ENCODE measurements at places on chromosomes 12 and 14.

- no peak for DNase-seq
Measured at GRCh38 chr12:75836533-75836932, 195.0 kb downstream of the PHLDA1 start.

DNA sequence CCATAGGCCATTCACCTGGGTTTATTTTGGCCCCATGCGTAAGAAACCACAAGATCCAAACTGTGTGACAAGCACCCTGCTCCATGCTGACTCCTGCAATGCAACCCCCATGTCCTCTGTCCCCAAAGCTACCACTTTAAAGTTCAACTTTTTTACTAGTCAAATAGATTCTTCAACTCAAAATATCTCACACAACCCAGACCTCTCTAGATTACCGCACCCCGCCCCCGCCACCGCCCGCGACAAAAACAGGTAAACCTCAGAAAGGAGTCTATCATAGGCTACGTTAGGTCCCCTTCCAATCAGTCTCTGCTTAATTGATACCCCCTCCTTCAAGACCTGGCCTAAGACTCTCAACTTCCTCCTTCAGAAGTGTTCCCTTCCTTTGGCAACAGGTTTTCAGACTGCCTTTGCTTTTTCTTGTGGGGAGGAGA, 2.2 kb downstream of the ZFP36L1 start:
- no peak for DNase-seq

GRCh38 chr14:99716850-99717681, 33.0 kb downstream of the CYP46A1 start:
- DNase-seq, result no peak

DNA sequence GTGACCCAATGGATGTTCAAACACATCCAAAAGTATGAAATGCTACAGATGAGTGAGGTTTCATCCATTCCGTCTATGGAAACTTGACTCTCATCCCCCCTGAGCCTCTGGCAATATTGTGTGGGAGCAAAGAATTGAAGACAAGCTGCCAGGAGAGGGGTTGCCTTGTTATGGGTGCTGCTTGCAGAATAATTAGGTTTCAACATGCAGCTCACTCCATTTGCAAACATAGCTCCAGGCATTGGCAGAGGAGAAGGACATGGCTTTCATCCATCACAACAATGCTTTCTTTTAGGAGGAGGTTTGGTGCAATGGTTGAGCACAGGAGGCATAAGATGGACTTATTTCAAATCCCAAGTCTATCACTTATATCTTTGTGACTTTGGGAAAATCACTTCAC, 220.7 kb upstream of the SRRM4 start:
- DNase-seq, result no peak

DNA sequence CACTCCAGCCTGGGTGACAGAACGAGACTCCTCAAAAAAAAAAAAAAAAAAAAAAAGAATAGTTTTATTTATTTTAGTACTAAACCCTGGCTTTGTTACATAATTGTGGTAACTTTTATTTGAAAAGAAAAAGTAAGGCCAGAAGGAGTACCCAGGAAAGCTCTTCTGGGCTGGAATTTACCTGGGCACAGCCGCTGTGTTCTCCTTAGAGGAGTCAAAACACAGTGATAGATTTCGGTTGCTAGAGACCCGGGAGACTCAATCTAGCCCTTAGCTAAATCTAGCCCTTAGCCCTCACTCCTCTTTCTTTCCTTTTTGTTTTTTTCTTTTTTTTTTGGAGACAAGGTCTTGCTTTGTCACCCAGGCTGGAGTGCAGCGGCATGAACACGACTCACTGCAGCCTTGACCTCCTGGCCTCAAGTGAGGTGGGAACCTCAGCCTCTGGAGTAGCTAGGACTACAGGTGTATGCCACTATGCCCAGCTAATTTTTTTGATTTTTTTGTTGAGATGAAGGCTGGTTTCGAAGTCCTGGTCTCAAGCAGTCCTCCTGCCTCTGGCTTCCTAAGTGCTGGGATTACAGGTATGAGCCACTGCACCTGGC, 49.7 kb downstream of the SYNE2 start:
- DNase-seq, result no peak

GRCh38 chr12:32390572-32391219, 8.7 kb upstream of the FGD4 start:
- DNase-seq, result no peak

GRCh38 chr12:51901881-51902280, 5.4 kb upstream of the ACVRL1 start:
- DNase-seq, result no peak

DNA sequence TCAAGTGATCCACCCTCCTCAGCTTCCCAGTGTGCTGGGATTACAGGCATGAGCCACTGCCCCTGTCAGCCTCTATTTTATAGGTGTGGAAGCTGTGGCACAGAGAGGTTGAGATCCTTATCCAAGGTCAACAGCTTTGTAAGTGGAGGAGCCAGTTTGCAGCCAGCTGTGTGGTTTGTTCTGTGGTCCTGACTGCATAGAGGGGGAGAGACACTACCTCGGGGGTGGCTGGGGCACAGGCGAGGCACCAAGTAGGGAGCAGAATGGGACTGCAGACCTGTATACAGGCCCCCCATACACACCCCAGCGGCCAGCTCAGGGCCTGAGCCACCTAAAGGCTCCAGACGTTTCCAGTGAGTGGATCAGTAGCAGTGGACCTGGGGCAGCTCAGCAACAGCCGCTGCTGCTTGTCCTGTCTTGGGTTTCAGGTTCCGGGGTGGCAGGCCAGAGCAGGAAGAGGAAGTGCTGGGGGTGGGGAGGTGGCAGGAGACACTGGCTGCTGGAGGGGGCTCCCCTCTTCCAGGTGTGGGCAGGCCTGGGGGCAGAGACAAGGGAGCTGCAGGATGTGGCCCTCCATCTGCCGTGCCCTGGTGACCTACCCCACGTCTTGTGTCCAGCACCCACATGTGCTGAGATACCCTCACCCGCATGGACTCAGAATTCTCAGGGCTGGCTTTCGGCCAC, 11.0 kb downstream of the ORAI1 start:
- no peak for DNase-seq

DNA sequence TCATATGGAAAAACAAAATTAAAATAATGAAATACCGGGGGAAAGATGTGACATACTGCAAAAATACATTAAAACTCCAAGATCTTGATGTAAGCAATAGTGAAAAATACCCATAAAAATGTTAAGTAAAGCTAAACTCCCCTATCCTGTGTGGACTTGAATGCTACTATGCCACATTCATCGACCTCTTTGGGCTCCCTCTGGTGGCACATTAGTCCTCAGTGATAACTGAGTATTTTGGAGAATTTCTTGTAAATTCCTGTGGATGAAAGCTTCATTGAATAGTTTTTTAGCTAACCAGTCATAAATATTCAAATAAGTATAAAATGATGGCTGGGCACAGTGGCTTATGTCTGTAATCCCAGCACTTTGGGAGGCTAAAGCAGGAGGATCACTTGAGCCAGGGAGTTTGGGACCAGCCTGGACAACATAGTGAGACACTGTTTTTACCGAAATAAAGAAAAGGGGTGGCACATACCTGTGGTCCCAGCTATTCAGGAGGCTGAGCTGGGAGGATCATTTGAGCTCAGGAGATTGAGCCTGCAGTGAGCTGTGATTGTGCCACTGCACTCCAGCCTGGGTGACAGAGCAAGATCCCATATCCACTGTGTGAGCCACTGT, 42.4 kb upstream of the SGPP1 start:
- DNase-seq, result peak; percentile 13

DNA sequence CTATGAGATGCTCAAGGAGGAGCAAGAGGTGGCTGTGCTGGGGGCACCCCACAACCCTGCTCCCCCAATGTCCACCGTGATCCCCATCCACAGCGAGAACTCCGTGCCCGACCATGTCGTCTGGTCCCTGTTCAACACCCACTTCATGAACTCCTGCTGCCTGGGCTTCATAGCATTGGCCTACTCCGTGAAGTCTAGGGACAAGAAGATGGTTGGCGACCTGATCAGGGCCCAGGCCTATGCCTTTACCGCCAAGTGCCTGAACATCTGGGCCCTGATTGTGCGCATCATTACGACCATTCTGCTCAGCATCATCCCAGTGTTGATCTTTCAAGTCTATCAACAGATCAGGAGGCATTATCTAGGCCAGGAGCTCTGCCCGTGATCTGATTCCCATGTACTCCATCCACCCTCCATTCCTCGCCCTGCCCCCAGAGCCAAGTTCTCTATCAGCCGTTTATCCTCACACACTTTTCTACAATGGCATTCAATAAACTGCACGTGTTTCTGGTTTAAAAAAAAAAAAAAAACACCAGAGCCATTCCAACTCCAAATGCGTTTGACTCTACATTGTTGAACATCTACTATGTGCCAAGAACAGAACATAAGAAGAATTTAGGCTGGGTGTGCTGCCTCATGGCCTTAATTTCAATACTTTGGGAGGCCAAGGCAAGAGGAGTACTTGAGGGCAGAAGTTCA, 17.5 kb downstream of the ATXN2 start:
- no peak for DNase-seq

DNA sequence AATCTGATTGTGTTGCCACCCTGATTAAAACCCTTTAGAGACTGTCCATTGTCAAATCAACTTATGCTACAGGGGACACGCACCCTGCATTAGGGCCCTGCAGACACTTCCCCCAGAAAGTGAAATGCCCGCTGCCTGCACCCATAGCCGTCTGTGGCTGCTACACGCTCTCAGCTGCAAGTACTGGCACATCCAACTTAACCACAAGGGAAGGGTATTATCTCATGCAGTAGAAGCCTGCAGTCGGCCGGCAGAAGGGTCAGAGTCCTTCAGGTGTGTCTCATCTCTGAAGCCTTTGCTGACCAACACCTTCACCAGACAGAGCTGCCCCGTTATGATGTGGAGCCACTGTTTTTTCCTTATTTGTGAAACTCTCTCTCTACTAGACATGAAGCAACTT, 20.8 kb downstream of the CFAP251 start:
- no peak for DNase-seq

GRCh38 chr12:13534645-13535398, 338.3 kb downstream of the EMP1 start:
- peak; percentile 0 for DNase-seq

- DNase-seq, result no peak
Measured at GRCh38 chr12:109566424-109566823, 6.9 kb downstream of the MMAB start.

GRCh38 chr12:114933428-114934160, 249.6 kb upstream of the TBX3 start:
- DNase-seq, result no peak

- DNase-seq, result no peak
Measured at GRCh38 chr12:131593406-131593805, 117.5 kb upstream of the SFSWAP start.

DNA sequence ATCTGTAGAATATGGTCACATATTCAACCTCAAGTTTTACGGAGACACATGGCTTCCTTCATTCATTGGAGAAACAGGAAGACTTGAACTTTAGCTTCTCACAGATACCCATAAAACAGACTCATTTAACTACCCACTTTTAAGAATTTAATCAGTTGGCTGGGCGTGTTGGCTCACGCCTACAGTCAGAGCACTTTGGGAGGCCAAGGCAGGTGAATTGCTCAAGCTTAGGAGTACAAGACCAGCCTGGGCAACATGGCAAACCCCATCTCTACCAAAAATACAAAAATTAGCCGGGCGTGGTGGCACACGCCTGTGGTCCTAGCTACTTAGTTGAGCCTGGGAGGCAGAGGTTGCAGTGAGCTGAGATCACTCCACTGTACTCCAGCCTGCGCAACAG, 64.7 kb upstream of the STAC3 start:
- no peak for DNase-seq

- no peak for DNase-seq
Measured at GRCh38 chr14:28946267-28946666, 179.7 kb downstream of the FOXG1 start.

GRCh38 chr14:81797315-81797714, 263.7 kb upstream of the SEL1L start:
- no peak for DNase-seq

GRCh38 chr12:67797185-67797741, 148.7 kb downstream of the DYRK2 start:
- DNase-seq, result no peak

- DNase-seq, result no peak
Measured at GRCh38 chr12:22802883-22803630, 178.1 kb downstream of the ETNK1 start.

DNA sequence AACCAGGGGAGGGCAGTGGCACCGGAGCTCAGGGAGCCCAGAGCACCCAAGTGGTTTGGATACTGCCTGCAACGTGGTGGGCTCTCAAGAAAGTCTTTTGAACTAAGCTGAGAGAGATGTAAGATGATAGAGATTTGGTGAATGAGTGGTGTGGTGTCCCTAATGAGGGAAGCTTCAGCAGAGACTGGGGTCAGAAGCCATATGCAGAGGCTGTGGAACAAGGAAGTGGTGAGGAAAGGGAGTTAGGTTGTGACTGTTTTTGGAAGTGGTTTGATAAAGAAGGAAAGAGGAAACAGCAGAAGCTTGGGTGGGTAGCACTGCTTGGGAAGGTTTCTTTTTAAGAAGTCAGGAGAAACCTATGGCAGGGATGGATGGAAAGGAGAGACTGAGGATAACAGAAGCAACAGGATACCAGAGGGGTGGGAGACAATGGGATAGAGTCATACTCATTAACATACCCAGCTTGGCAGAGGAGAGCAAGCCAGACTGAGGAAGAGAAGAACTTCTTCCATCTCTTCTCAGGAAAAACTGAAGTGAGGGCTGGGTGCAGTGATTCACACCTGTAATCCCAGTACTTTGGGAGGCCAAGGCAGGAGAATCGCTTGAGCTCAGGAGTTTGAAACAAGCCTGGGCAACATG, 24.1 kb downstream of the SLC4A8 start:
- no peak for DNase-seq

DNA sequence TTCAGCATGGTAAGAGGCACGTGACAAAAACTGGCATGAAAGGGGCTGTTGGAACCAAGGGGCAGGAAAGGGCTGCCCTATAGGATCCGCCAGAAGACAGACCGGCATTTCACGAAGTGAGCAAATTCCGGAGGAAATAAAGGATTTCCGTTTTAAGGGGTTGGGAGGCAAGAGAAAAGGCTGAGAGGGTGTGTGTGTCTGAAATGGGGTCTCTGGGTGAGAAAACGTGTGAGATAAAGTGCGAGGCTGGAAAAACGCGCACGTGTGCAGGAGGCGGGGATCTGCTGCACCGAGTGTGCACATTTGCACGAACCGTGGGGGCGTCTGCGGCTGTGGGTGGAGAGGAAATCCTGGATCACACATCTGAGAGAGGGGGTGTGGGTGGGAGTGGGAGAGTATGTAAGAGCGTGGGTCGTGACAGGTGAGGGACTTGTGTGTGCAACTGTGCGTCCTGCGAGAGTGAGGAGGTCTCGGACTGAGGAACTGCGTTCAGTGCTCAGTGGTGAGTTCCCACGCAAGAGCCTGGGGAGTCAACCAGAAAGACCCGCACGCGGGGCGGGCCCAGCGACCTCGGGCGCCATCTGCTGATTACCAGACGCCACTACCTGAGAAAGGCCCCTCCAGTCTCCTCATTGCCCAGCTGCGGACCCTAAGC, 37.0 kb upstream of the P2RX7 start:
- no peak for DNase-seq

DNA sequence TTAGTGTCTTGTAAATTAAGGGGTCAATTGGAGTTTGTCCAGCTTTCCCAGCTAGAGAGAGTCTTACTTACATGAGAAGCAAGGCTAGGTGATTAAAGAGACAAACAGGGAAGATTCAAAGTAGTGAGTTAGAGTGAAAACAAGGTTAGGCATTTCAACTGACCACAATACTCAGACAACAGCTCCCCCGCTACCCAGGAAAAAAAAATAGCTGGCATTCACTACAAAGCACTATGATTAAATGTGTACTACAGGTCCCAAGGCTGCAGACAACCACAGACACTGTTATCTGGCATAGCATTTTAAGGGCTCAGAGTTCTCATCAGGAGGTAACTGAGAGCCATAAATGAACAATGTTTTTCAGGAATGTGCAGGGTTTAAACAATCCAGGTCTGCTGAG, 680.9 kb downstream of the TMEM121 start:
- DNase-seq, result no peak
